ENCODE measurements at places on chromosomes 13 and 19. TPM values are rescaled to one million over a fixed set of nuclear protein-coding genes. Genes with fewer than 3 reads are reported as not detected.

The SGCG gene
- total RNA-seq, result not detected

The CACNG7 gene
- total RNA-seq, result not detected

GRCh38 chr13:73090116-73090822, 31.5 kb downstream of the KLF5 start:
- no peaks in the 10 kb centered on the region for H3K27me3 ChIP-seq
- H3K4me1 ChIP-seq, result no peaks in the 10 kb centered on the region
- DNase-seq, result peak; percentile 2
- no peak overlapping the region for H3K27ac ChIP-seq
- no peak overlapping the region for H3K4me3 ChIP-seq

The CGB3 gene
- not detected for total RNA-seq

DNA sequence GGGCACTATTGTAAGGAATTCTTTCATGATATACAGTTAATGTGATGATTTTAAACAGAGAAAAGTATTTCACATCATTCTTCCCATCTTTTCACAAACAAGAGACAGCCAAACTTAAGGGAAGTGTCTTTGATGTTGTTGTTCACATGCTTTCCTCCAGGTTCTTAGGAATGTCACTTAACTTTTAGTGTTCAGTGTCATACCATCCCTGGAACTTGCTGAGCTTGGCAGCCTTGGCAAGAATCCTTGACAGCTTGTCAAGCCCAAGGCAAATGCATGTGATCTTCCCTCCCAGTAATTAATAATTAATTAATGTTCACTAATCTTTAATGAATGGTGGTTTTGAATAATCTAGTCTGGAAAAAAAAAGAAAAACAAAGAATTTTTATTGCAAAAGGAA, 727.9 kb upstream of the PRR20A start:
- no peaks in the 10 kb centered on the region for H3K27me3 ChIP-seq
- H3K4me3 ChIP-seq, result no peak overlapping the region
- no peak for DNase-seq

GRCh38 chr19:47494729-47495128, 10.7 kb upstream of the KPTN start:
- no peak overlapping the region for H3K4me3 ChIP-seq
- H3K27me3 ChIP-seq, result no peaks in the 10 kb centered on the region
- no peaks in the 10 kb centered on the region for H3K4me1 ChIP-seq
- DNase-seq, result no peak

GRCh38 chr13:39916330-39916729, 260.9 kb downstream of the COG6 start:
- H3K4me1 ChIP-seq, result no peaks in the 10 kb centered on the region
- H3K36me3 ChIP-seq, result no peaks in the 10 kb centered on the region
- DNase-seq, result no peak
- no peaks in the 10 kb centered on the region for H3K27me3 ChIP-seq

GRCh38 chr19:40609561-40610395, 8.6 kb downstream of the LTBP4 start:
- DNase-seq, result peak; percentile 69
- peaks cover 45% of the 10 kb centered on the region for H3K4me1 ChIP-seq
- peak overlapping the region; percentile 74 for H3K27ac ChIP-seq
- H3K27me3 ChIP-seq, result no peaks in the 10 kb centered on the region
- peak overlapping the region; percentile 63 for H3K4me3 ChIP-seq

The ZSCAN4 gene
- not detected for total RNA-seq

- H3K36me3 ChIP-seq, result no peaks in the 10 kb centered on the region
- H3K4me1 ChIP-seq, result peaks cover 12% of the 10 kb centered on the region
- no peak for DNase-seq
These were observed 341.6 kb downstream of the DNAJC15 start for GRCh38 chr13:43365039-43365344.

DNA sequence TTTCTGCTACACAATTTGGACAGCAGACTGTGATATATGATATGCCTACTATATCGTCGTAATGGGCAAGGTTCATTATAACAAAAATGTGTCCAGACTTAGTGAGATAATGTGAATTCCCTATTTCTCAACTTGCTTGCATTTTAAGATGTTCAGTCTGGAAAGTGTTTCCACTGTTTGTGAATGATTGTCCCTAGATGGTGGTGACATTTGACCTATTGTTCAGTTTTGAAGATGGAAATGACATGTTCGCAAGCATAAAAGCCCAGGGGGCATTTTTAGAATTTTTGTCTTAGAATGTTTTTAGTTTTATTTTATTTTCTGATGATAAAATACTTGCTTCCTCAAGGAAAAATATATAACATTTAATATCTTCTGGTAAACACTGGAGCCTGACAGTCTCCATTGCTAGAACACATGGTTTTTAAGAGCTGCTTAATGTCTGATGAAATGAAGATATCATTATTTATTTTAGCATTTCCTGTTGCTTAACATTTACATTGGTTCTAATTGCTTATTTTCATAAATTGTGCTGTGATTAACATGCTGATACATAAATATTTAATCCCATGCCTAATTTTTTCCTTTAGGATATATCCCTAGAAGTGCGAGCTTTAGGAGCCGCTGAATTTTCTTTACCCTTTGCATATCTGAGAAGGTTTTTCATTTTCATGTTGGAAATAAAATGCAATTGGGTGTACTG, 27.1 kb downstream of the MBNL2 start:
- H3K4me1 ChIP-seq, result peaks cover 7% of the 10 kb centered on the region
- no peaks in the 10 kb centered on the region for H3K36me3 ChIP-seq
- no peak overlapping the region for H3K4me3 ChIP-seq

The UGGT2 gene
- total RNA-seq, result not detected

The LRP3 gene
- total RNA-seq, result 2.6 TPM

DNA sequence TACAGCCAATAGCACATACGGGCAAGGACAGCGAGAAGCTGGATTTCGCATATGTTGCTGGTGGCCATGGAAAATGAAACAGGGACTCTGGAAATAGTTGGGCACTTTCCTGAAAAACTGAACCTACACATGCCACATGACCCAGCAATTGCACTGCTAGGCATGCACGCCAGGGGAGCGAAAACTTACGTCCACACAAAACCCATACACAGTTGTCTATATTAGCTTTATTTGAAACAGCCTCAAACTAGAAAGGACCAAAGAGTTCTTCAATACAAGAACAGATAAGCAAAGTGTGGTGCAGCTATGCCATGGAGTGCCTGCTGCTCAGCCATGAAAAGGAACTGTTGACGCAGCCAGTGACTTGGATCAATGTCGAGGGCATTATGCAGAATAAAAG, 7.3 kb upstream of the SPACA7 start:
- H3K4me1 ChIP-seq, result no peaks in the 10 kb centered on the region
- H3K27ac ChIP-seq, result no peak overlapping the region
- H3K36me3 ChIP-seq, result no peaks in the 10 kb centered on the region
- no peak for DNase-seq
- no peak overlapping the region for H3K4me3 ChIP-seq

The ZNF723 gene
- not detected for total RNA-seq

DNA sequence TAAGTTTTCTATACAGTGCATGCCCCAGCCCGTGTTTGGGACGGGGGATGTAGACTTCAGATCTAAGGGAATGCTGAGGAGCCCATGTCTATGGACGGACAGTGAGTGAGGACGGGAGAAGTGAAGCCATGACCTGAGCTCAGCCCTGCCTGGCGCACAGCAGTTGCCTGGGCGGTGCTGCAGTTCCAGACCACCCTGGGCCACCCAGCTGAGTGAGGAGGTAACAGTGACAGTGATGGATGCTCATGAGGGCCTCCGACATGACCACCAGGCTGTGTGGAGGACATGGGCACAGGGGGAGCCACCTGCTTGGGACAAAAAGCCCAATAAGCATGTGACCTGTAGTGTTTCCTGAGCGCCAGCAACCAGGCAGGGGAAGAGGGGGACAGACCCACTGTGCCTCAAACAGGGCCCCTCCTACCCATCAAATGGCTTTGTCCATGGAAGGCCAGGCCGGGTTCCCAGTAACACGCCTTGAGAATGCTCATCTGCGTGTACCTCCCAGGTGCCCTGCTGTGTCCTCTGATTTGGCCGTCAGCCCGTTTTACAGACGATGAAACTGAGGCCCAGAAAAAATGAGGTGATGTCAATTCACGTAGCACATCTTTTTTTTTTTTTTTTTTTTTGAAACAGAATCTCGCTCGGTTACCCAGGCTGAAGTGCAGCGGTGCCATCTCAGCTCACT, 22.6 kb downstream of the NOSIP start:
- peak overlapping the region; percentile 55 for H3K4me3 ChIP-seq
- peaks cover 14% of the 10 kb centered on the region for H3K36me3 ChIP-seq
- DNase-seq, result no peak
- no peaks in the 10 kb centered on the region for H3K27me3 ChIP-seq
- peak overlapping the region; percentile 88 for H3K27ac ChIP-seq

DNA sequence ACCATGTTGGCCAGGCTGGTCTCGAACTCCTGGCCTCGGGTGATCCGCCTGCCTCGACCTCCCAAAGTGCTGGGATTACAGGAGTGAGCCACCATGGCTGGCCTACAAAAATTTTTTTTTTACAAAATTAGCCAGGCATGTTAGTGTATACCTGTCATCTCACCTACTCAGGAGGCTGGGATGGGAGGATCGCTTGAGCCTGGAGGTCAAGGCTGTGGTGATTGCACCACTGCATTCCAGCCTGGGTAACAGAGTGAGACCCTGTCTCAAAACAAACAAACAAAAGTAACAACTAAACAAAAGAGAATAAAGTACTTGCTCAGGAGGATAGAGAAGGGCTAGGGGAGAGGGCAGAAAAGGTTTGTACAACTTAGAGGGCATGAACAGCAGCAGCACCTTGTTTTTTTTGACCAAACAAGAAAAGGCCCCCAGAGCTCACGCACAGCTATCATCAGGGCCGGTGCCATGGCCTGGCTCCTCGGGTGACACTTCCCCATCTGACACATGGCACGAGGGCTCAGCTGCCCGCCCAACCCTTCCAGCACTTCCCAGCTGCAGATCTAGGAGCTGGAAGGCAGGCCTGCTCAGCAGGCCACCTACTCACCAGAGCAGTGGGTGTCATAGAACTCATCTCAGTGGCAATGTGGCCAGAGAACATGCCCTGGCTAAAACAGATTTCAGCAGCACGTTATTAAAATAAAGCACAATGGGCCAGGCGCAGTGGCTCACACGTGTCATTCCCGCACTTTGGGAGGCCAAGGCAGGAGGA, 8.6 kb upstream of the SLC7A9 start:
- no peaks in the 10 kb centered on the region for H3K36me3 ChIP-seq
- no peaks in the 10 kb centered on the region for H3K27me3 ChIP-seq
- H3K27ac ChIP-seq, result no peak overlapping the region
- H3K4me1 ChIP-seq, result no peaks in the 10 kb centered on the region
- H3K4me3 ChIP-seq, result no peak overlapping the region

DNA sequence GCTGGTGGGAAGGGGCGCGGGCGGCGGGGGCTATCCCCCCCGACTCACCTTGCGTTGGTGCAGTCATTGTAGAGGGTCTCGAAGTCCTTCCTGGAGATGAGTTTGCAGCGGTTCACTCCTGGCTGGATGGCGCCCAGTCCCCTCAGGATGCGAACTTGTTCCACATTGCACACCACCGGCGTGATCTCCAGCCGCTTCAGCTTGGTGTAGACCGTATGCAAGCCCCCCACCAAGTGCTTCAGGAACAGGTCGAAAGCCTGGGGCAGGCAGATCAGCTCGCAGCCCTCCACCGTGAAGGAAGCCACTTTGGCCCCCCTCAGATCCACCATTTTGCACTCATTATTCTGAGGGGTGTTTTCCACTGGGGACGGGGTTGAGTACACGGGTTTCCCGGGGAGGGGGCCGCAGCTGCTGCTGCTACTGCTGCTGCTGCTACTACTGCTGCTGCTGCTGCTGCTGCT, 1.1 kb downstream of the DACH1 start:
- no peak for DNase-seq
- no peak overlapping the region for H3K27ac ChIP-seq
- no peaks in the 10 kb centered on the region for H3K4me1 ChIP-seq
- peak overlapping the region; percentile 27 for H3K4me3 ChIP-seq
- no peaks in the 10 kb centered on the region for H3K27me3 ChIP-seq

The IL12RB1 gene
- 41.5 TPM for total RNA-seq

- DNase-seq, result no peak
- no peak overlapping the region for H3K27ac ChIP-seq
- no peaks in the 10 kb centered on the region for H3K4me1 ChIP-seq
- H3K27me3 ChIP-seq, result no peaks in the 10 kb centered on the region
- H3K36me3 ChIP-seq, result no peaks in the 10 kb centered on the region
- H3K4me3 ChIP-seq, result no peak overlapping the region
These were observed 16.9 kb downstream of the DZIP1 start for GRCh38 chr13:95627590-95627989.

The SLAIN1 gene
- 67.8 TPM for total RNA-seq

The WDR88 gene
- total RNA-seq, result 0.51 TPM

DNA sequence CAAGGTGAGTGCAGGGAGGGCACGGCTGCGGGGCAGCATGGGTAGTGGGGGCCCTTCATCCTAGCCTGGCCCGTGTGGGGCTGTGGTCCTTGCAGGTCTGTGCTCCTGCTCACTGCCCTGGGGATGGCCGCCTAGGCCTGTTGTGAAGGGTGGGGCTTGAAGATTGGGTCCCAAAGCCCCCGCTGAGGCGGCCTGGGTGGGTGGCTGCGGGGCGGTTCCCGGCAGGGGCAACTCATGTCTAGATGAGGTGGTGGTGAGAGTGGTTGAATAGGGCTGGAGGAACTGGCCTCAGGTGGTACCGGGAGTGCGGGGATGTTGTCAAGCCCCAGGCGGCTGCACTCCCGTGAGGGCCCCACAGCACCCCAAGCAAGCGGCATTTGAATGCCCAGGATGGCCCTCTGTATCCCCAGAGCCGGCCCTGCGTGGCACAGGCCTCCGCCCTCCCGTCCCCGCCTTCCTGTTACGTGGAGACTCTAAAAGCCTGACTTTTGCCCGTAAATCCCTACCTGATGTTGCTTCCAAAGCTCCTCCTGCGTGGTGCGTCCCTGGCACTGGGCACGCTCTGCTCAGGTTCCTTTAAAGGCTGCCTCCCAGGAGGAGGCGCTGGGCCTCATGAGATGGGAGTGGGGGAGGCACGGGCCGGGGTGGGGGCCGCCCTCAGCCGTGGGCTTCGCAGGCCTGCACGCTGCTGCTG, 15.0 kb downstream of the SPPL2B start:
- H3K36me3 ChIP-seq, result no peaks in the 10 kb centered on the region
- no peaks in the 10 kb centered on the region for H3K4me1 ChIP-seq
- H3K4me3 ChIP-seq, result no peak overlapping the region
- H3K27me3 ChIP-seq, result no peaks in the 10 kb centered on the region
- H3K27ac ChIP-seq, result no peak overlapping the region

DNA sequence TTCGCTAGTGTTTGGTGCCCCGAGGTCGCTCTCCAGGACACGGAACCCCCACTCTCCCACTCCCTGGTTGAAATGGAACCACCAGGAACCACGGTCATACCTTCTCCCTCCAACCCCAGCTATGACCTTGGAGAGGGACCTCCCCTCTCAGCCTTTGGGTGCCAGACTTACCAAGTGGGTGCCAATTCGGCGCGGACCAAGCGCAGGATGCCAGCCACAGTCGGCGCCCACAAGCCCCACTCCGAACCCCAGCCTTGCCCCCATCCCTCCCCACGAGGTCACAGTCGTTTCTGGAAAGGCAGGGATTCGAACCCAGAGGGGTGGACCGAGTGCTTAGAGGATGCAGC, 910 bp downstream of the PDE4C start:
- peaks cover 6% of the 10 kb centered on the region for H3K4me1 ChIP-seq
- peak overlapping the region; percentile 46 for H3K4me3 ChIP-seq
- peaks cover 28% of the 10 kb centered on the region for H3K27me3 ChIP-seq
- no peaks in the 10 kb centered on the region for H3K36me3 ChIP-seq
- H3K27ac ChIP-seq, result no peak overlapping the region

The VSTM1 gene
- 2.1 TPM for total RNA-seq

- DNase-seq, result no peak
- peaks cover 8% of the 10 kb centered on the region for H3K4me1 ChIP-seq
- H3K4me3 ChIP-seq, result no peak overlapping the region
- no peak overlapping the region for H3K27ac ChIP-seq
These were observed 4.7 kb downstream of the IFT88 start for GRCh38 chr13:20571676-20572075.

- H3K27ac ChIP-seq, result peak overlapping the region; percentile 41
- DNase-seq, result no peak
- H3K4me1 ChIP-seq, result peaks cover 7% of the 10 kb centered on the region
- no peaks in the 10 kb centered on the region for H3K36me3 ChIP-seq
- H3K27me3 ChIP-seq, result no peaks in the 10 kb centered on the region
These were observed 3.5 kb downstream of the LYPD5 start for GRCh38 chr19:43798546-43799409.

Measured in naive thymus-derived CD4-positive, alpha-beta T cell (primary cell).